Testis (tissue), 5 donors: ENCODE measurements at places on chromosomes 3 and 15.
A peak's percentile ranks its signal among the peaks of the same experiment; 100 is the strongest.

- DNase-seq = no peak
Observed at GRCh38 chr3:14001136-14001535, 121.3 kb upstream of the WNT7A start.

DNA sequence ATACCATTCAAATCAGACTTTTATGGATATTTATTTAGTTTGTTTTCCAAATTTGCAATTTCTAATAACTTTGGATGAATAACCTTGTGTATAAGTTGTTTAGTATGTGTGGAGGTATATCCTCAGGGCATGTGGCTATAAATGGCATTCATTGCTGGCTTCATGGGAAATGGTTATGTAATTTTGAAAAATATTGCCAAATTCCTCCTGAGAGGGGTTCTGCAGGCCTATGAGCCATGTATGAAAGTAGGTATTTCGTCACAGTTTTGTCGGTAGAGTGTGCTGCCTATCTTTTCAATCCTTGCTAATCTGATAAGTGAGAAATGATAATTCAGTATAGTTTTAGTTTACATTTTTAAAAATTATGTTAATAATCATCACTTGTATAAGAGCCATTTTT, 256.4 kb upstream of the ZNF385D start:
- no peak for DNase-seq

DNA sequence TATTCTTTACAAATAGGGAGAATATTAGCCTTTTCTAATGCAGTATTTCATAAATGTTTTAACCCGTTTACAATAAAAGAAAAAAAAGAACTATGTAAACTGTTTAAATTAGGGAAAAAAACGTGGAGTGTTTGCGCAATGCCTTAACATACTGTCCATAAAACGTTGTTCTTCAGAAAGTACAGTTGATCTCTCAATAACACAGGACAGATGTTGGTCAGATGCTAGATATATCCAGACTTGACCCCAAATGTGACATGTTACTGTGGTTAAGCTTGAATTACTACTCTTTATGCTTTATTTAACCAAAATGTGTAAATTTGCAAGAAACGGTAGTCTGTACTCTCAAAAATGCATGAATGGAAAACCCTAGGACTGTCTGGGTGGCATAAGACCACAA, 110.3 kb downstream of the PLOD2 start:
- DNase-seq = no peak

GRCh38 chr3:129573493-129573892, 30.5 kb downstream of the H1-8 start:
- DNase-seq = no peak

GRCh38 chr3:156728267-156728985, 54.0 kb downstream of the TIPARP start:
- DNase-seq = no peak

- DNase-seq = no peak
Observed at GRCh38 chr3:152314677-152315353, 46.1 kb downstream of the MBNL1 start.

GRCh38 chr15:67175643-67176071, 78.8 kb downstream of the AAGAB start:
- peak; percentile 37 for DNase-seq

- no peak for DNase-seq
Observed at GRCh38 chr3:177981576-177981975, 554.7 kb upstream of the KCNMB2 start.

DNA sequence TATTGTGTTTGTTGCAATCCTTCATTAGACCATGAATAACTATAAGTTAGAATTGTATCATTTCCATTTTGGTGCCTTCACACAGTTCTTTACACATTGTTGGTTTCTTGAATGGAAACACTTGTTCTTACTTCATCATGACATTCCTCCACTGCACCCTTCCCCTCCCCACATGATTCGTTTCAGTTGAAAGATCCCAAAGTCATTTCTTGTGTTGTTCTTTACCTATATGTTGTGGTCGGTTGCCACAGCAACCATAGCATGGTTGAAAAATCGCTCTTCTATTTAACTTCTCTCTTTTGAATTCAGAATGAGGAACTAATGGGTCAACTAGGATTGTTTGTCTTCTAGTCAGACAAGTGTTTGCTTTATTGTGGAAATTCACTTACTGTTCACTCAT, 103.3 kb downstream of the IL1RAP start:
- DNase-seq = no peak

DNA sequence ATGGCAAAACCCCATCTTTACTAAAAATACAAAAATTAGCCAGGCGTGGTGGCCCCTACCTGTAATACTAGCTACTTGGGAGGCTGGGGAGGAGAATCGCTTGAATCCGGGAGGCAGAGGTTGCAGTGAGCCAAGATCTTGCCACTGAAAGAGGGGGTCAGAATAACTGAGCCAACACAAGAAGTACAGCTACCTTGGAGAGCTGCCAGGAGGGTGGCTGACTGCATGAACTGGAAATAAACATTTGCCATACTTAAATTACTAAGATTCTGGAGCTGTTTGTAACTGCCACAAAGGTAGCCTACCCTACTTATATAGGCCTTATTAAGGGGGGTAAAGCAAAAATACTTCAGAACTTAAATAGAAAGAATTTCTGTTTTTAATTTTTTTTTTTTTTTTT, 15.4 kb upstream of the PIK3CB start:
- DNase-seq = no peak

DNA sequence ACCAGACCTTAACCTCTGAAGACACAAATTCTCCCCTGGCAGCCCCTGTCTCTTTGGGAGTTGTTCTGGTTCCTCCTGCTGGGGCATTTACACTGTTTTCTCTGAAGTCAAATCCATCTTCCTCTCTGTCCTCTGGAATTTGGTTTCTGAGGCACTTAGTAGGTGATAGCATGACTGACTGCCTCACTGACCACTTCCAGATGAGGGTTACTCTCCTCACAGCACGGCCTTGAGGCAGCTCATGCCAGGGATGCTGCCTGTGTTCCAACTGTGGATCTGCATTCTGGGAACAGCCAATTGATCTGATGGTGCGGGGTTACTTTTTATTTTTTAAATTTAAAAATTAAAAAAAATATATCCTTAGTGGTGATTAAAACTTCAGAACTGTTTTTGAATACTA, 140.9 kb upstream of the ROPN1 start:
- no peak for DNase-seq

DNA sequence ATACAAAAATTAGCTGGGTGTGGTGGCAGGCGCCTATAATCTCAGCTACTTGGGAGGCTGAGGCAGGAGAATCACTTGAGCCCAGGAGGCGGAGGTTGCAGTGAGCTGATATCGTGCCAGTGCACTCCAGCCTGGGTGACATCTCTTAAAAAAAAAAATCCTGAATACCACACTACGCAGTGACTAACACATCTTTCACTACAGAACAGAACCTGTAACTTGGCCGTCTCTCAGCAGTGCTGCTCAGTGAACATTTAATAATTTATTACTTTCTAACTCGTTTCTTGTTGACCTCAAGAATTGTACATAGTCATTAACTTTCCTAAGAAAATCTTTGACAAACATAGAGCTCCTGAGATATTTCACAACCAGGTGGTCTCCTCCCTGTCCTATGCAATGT, 3.8 kb downstream of the GREM1 start:
- no peak for DNase-seq

DNA sequence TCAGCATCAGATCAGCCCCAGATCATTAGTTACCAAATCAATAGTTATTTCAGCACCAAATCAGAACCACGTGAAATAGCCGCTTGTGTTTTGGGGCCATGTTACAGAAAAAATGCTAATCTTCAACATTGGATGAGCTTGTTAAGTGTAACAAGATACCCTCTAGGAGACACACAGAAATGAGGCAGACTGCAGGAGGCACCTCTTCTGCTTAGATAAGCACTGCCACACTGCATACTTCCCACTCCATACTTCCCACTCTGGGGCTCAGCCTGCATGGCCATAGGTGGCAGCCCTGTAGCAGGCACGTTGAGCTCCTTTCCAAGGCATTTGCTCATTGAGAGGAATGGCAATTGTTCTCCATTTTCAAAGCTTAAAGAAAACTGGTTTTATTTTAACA, 73.3 kb downstream of the CHCHD6 start:
- no peak for DNase-seq

- no peak for DNase-seq
Observed at GRCh38 chr3:156260331-156260730, 140.0 kb downstream of the KCNAB1 start.

GRCh38 chr3:100209948-100210771, 50.6 kb upstream of the TBC1D23 start:
- DNase-seq = no peak

DNA sequence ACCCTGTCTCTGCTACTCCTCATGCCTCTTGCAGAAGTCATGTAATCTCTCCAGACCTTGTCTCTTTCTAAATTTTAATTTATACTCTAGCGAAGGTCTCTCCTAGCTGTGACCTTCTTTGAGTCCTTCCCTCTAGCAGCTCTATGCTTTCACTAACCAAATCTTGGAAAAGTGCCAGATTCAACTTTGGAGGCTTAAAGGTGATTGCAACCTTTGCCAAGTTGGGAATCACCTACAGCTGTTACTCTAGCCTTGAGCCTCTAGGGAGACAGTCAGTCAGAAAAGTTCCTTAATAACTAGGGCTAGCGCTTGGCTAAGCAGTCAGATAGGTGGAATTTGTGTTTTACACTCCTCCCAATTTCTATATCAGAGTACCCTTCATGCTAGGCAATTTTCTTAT, 46.1 kb upstream of the ABI3BP start:
- DNase-seq = no peak

DNA sequence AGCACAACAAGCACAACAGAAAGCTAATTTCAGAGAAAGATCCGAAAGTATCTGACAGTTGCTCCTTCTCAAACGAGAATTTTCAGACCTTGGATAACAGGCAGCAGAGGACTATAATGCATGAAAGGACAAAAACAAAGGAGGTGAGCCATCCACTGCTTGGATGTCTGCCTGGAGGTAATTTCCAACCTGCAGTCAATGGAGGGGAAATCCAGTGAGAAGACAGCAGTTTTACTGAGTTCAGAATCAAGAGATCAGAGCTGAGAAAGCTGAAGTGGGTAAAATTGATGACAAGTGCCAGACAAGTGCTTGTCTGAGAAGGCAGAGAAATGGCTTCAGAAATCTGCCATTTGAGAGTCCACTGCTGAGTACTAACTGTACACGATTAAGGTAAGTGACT, 22.1 kb downstream of the UBE3A start:
- no peak for DNase-seq
